ENCODE measurements at places on chromosomes 12 and 14.

DNA sequence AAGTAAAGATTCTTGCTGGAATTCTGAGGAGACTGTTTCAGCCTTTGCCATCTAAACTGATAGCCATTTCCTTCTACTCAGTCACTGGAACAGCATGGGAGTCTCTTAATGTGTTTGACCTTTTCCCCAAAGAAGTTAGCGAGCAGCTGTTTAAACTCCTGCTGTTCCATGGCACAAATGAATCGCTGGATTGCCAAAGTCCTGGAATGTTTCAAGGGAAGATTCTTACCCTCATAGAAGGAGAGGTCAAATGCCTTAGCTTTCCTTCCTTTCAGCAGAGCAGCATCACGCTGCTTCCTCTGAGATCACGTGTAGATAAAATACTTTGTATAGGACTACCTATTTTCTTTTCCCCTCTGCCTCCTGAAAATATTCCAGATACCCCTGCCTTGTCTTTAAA, 10.5 kb upstream of the NR2C1 start:
- peak; percentile 49 for DNase-seq

DNA sequence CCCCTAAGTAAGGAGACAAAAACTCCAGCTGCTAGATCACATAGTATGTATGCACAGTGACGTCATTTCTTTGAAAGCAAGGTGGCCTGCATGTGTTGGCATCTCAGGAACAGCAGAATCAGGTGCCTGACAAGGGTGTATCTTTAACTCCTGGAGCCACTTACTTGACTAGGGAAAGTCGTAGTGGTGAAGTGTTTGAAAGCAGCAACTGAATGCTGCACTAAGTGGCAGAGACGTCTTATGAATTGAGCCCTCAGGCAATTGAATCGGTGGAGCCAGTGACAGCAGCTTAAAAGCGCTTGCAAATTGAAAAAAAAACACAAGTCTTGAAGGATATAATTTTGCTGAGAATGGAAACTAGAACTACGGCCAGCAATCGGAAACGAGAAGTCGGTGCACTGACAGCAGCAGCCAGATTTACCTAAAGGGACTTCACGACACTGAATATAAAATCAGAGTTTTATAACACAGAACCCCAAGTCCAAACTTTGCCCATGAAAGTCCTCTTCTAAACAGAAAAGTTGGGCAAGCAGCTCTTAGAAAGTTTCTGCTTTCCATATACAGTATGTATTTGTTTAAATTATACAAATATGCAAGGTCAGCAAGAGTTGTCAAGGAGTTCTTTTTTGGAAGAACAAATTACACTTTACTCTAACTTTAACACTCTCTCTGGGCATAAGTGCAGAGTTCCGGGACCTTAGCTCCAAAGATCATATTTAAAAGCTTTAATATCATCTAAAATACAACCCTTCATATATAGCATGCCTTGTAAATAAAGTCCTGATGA, 1.1 kb downstream of the IGF1 start:
- no peak for DNase-seq

DNA sequence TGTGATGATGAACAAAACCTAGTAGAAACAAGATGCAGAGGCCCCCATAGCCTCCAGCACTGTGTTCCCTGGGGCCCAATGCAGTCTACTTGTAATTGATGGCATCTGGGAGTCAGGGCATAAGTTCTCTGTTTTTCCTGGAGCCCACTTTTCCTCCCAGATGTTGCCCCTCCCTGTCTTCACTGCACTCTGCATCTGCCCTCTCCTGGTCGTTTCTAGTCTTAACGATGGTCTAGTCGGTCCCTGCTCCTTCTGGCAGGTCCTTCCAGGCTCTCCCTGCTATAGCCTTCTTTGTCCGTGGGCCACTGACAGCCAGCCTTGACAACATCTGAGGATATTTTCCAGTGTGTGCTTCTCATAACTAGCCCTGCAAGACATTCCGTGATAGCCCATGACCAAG, 208.3 kb downstream of the GXYLT1 start:
- no peak for DNase-seq

DNA sequence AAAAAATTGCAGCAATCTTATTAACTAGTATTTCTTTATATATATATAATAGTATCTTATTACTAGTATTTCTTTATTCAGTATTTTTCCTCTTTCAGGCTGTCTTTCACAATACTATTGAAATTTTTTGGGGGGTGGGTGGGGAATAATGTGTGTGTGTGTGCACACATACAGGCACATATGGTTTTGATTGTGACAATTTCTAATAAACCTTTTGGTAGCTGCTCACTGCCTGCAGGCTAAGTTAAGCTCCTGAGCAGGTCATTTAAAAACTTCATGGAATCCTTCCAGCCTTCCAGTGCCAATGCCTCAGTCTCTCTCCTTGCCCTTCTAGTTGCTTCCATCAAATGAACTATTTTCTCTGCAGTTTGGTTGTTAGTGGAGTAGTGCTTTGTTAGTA, 490.1 kb downstream of the PCNX1 start:
- no peak for DNase-seq

GRCh38 chr14:100104523-100105300, 39.5 kb downstream of the EVL start:
- no peak for DNase-seq

DNA sequence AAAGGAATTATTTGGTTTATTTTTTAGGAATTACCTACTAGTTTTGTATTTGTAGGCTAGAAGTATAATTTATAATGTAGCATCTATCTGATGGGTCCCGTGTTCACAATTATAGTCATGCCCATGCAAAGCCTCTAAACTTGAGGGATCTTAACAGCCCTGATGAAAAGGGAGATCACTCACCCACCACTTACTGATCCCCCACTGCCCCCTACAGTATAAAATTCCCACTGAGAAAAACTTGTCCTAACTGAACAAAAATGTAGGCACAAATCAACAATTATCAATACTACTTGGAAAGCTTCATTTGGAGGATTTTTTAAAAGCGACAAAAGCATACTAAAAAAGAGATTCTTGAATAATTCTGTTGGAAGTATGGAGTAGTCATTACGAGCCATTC, 21.0 kb downstream of the WIF1 start:
- peak; percentile 25 for DNase-seq

GRCh38 chr12:71536939-71537622, 97.5 kb downstream of the LGR5 start:
- no peak for DNase-seq

DNA sequence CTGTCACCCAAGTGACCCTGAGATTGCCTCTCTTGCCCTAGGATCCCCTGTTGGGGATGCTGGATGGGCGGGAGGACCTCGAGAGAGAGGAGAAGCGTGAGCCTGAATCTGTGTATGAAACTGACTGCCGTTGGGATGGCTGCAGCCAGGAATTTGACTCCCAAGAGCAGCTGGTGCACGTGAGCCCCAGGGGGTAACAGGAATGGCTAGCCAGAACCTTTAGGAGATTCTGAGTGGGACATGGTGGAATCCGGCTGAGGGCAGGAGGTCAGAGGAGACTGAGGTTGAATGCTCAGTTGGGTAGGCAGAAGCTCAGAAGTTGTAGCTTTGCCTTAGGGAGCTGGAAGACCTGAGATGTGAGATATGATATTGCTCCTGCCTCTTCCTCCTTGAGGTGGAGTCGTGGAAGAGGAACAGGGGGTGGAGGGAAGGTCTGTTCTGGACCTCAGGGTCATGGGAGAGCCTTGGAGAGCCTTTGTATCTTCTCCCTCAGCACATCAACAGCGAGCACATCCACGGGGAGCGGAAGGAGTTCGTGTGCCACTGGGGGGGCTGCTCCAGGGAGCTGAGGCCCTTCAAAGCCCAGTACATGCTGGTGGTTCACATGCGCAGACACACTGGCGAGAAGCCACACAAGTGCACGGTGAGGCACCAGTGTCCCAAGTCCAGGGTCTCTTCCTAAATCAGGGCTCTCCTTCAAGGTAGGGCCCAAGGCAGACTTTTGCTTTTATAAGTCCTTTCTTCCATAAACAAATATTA, 6.3 kb downstream of the GLI1 start:
- DNase-seq = no peak

DNA sequence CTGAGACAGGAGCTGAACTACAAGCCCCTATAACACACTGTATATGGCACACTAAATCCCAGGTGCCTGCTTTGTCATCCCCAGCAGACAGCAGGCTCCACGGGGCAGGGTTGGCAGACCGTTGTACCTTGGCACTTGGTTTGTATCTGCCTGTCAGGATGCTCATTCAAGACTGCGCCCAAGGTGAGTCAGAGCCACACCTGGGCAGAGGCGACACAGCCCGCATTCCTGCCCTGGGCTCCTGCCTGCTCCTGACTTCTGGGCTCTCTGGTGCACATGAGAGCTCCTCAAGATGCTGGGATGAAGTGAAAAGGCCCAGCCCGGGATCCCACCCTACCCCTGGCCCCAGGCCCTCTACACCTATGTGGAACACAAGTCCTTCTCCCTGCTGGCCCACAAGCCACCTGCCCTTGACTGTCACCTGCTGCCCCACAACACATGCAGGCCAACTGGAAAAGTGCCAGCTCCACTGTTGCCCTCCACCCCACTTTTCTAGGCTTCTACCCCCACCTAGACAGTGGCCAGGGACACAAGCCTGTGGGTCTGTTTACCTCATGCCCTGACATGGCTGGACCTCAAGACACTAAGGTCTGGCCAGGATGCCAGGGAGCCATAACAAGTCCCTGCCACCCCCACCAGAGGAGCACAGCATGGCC, 30.8 kb upstream of the PNMA1 start:
- DNase-seq = no peak

DNA sequence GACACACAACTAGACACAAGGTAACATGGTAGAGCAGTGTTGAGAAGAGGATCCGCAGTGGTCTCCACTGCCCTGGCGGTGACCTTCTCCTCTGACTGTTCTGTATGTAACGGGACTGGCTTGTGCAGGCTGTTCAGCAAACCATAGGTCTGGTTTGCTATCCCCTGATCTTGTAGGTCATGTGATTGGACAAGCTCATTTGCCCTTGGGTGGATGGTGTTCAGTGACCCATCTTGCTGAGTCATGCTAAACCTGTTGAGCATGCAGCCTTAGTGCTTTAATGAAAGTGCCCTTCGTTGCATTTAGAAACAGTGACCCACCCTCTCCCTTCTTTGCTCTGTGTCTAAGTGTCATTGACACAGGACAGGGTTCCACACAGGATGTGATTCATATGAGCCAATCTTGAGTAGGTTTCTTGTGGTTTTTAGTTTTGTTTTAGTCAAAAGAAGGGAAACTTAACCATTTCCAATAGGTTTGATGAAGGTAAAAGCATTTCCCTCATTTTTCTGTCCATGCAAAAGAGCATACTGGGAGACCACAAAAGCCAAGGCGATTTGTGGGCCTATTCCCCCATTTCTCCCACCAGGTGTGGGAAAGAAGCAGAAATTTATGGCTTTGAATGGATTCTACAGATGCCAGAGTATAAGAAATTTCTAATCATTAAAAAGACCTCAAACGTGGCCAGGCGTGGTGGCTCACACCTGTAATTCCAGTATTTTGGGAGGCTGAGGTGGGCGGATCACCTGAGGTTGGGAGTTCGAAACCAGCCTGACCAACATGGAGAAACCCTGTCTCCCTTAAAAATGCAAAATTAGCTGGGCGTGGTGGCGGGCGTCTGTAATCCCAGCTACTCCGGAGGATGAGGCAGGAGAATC, 32.6 kb upstream of the HIF1A start:
- peak; percentile 31 for DNase-seq

GRCh38 chr14:101600336-101600890, 39.1 kb downstream of the DIO3 start:
- no peak for DNase-seq

- no peak for DNase-seq
These were observed 94.0 kb downstream of the TMX1 start for GRCh38 chr14:51333901-51334521.

- DNase-seq = no peak
These were observed 209.6 kb upstream of the SLC16A7 start for GRCh38 chr12:59386236-59386635.

DNA sequence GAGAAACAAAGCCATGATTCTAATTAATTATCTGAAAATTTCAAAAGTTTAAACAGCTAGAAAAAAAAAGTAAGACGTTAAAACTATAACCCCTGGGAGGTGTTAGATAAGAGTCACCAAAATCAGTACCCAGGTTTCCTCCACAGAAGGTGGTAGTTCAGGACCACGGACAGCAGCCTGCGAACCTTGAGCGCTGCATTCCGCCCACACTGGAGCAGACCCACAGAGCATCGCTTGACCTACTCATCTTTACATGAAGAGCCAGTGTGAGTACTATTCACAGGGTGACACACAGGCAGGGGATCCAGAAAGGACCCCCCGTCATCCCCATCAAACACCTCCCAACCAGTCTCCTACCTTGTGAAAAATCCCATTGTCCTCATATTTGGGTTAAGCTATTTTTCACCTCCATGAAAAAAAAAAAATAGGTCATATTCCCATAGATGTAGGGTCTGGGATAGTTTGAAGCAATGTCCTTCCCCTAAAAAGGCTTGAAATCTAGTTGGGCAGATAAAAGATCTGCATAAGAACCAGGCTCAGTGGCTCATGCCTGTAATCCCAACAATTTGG, 8.8 kb upstream of the CHGA start:
- peak; percentile 80 for DNase-seq
